T-helper 1 cell (primary cell): ENCODE measurements at places on chromosomes 16 and 17.

- DNase-seq: no peak
Measured at GRCh38 chr17:77681861-77682260, 276.6 kb upstream of the TNRC6C start.

DNA sequence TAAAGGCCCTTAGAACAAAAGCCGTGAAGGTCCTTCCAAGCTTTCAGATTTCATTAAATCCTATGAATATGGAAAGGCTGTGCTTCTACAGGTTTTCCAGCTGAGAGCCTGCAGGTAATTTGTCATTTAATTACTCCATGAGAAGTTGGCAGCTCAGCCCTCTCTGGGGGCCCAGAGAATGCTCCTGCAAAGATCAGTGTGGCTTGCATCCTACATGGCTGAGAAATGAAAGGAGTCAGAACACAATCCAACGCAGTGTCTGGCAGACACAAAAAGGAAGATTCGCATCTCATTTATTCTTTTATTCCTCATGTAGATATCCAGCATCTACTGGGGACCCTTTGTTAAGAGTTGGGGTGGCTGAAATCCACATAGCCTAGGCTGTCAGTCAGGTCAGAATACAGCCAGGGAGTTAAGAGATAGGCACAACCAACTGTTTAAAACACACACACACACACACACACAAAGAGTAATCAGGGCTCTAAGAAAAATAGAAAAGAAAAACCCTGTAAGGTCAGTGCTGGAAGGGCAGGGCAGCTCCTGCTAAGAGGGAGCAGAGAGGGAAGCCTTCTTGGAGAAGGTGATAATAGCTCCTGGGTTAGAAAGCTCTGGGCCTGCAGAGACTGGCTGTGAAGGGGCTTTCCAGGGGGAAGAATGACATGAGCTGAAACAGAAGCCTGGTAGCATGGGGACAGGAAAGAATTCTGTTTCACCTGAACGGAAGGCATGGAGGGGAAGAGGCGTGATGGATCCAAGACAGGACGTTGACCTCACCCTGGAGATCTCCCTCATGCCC, 46.9 kb upstream of the WSCD1 start:
- no peak for DNase-seq

DNA sequence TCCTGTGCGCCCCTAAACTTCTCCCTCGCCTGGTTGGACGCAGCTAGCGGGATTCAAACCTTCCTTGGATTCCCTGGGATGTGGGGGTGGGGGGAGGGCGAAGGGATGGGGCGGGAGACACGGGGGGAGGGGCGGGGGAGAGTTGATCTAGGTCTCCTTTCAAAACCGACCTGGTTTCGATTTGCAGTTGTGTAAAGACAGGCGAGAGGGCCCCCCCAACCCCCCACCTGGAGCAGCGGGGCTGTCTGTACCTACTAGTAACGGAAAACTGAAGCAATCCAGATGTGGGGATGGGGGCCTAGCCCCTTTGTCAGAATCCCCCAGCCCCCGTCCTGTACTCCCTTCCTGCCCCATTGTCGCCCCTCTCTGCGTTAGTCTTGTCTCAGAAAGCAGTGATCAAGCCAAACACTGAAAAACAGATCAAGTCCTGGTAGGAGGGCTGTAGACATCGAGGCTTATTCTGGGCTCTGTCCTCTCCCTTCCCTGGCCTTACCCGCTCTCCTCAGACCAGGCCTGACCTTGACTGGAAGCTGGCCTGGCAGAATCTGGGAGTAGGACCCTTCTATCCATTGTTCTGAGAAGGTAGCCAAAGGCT, 902 bp downstream of the DLX4 start:
- no peak for DNase-seq

GRCh38 chr17:692116-692515, 22.5 kb downstream of the VPS53 start:
- DNase-seq: no peak

- no peak for DNase-seq
Measured at GRCh38 chr17:57062865-57063264, 22.2 kb upstream of the AKAP1 start.

GRCh38 chr17:146983-147761, 9.8 kb downstream of the SCGB1C2 start:
- no peak for DNase-seq

- DNase-seq: no peak
Measured at GRCh38 chr16:89120281-89120680, 26.6 kb downstream of the ACSF3 start.

GRCh38 chr16:8796469-8797363, 723 bp downstream of the TMEM186 start:
- no peak for DNase-seq

GRCh38 chr17:81906476-81907218, 4.6 kb downstream of the PCYT2 start:
- DNase-seq: no peak

GRCh38 chr16:28891964-28892890, 13.9 kb downstream of the ATP2A1 start:
- no peak for DNase-seq

DNA sequence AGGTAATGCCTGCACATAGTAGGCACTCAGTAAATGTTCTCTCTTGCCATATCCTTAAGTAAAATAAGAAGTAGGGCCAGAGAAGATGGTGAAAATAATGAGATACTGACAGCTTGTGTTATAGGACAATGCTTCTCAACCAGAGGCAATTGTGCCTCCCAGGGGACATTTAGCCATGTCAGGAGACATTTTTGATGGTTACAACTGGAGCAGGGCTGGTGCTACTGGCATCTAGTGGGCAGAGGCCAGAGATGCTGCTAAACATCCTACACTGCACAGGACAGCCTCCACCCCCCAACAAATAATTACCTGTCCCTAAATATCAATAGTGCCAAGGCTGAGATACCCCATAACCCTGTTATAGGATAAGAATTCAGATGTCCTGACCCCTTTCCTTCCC, 1.7 kb downstream of the RAD51D start:
- peak; percentile 10 for DNase-seq

- no peak for DNase-seq
Measured at GRCh38 chr16:28555561-28555960, 1.8 kb downstream of the SGF29 start.

DNA sequence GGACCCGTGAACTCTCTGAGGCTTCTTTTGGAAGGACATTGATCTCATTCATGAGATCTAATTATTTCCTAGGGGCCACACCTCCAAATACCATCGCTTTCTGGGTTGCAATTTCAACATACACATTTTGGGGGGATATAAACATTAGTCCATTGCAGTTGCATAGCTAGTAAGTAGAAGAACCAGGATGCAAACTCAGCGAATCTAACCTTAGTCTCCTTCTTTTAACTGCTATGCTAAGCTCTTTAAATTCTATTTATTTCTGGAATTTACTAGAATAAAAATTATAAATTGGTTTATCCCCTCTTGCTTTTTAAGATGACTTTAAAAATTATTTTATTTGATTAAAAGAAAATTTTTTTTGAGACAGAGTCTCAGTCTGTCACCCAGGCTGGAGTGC, 232.5 kb upstream of the EEF2KMT start:
- DNase-seq: no peak

GRCh38 chr16:72443809-72444208, 271.9 kb upstream of the PMFBP1 start:
- DNase-seq: no peak

DNA sequence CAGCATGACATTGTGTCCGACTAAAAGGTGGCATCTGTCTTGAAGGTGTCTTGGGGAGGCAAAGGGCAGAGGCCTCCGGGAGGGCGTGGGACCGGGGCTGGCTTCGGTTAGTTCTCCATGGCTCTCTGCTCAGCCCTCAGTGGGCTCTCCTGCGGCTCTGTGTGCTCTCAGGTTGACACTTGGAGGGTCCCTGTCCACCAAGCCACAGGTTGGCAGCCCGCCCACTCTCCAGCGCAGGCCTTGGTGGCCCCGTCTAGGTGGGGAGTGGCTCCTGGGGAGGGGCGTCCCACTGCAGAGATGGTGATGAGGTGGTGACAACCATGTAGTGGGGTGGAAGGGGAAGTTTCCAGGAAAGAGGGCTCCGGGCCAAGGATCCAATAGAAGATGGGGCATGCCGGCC, 31.6 kb downstream of the ADGRG5 start:
- no peak for DNase-seq

DNA sequence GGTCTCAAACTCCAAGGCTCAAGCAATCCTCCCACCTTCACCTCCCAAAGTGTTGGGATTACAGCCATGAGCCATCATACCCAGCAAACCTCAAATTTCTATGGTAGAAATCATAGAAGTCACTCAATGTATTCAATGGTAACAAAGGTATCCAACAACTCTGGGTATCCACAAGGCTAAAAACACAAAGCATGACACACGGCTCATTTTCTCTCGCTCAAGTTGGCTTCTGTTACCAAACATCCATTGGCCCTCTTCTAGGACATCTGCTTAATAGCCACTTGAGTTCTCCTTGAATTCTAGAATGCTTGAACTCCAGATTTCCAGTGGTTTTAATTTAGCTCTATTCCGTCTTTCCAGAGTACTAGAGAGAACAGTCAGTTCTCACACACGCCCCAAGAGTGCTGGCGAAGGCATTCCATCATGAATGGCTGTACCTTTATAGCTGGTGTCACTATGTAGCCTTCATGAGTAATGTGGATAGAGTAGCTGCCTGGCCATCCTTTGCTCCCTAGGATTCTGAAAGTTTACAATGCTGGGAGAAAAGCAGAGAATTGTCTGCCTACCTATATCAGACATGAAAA, 42.6 kb downstream of the SPAG9 start:
- DNase-seq: no peak

GRCh38 chr16:4597174-4597573, 17.5 kb downstream of the UBALD1 start:
- no peak for DNase-seq

- DNase-seq: no peak
Measured at GRCh38 chr17:68400404-68400735, 56.9 kb downstream of the WIPI1 start.

- no peak for DNase-seq
Measured at GRCh38 chr16:1458977-1459341, 14.6 kb upstream of the CCDC154 start.

DNA sequence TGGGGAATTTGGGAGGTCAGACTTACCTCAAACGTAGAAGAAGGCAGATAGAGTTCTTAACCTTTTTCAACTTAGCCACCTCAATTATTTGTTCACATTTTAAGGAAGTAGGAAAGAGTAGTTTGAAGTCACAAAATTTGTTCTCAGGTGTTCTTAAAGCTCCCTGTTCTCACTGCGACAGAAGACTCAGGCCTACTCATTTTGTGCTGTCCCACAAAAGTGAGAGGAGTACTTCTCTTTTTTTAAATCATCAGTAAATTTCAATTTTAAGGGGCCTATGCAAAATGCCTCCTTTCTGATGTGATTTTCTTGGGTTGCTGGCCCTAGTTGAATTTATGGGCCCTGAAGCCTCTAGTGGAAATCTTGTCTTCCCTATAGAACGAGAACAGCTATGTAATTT, 133.4 kb downstream of the MAP2K6 start:
- DNase-seq: no peak

- no peak for DNase-seq
Measured at GRCh38 chr17:60253048-60253447, 103.3 kb downstream of the CA4 start.

GRCh38 chr17:57541472-57542394, 203.4 kb downstream of the CCDC182 start:
- DNase-seq: no peak

GRCh38 chr16:70679671-70680494, 6.0 kb downstream of the MTSS2 start:
- DNase-seq: no peak

- no peak for DNase-seq
Measured at GRCh38 chr16:84218176-84218823, 21.5 kb downstream of the KCNG4 start.

- DNase-seq: no peak
Measured at GRCh38 chr17:40032322-40033320, 17.4 kb downstream of the CSF3 start.

- no peak for DNase-seq
Measured at GRCh38 chr17:10756185-10756584, 26.4 kb upstream of the TMEM220 start.

GRCh38 chr17:6675201-6675825, 23.8 kb downstream of the C17orf100 start:
- DNase-seq: no peak

DNA sequence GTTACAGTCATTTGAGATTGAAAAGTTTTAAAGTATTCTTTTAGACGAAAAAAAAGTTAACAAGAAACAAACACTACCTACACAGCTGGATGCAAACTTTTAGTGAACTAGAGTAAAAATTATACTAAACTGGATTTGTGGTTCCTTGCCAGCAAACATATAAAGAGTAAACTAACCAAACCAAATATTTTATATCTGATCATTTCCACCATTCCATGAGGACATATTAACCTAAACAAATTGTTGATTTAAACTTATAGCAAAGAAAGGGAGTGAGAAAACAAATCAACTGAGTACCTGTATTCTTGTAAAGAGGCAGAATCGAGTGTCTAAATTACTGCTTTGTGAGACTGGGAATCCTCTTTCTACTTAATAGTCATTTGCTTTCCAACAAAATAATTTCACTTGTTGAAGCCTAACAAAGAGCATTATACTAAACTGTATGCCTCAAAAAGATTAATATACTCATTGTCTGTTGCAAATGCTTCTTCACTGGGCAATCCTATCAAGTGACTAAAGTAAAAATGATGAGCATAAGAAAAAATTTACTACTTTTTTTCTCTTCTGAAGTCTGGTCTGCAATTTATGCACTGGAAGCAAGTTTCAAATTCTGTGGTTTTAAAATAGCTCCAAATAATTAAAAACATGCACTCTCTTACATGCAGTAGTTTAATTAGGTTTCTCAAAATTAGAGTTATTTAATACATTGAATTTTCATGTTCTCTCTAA, 37.5 kb downstream of the AKAP10 start:
- DNase-seq: no peak

DNA sequence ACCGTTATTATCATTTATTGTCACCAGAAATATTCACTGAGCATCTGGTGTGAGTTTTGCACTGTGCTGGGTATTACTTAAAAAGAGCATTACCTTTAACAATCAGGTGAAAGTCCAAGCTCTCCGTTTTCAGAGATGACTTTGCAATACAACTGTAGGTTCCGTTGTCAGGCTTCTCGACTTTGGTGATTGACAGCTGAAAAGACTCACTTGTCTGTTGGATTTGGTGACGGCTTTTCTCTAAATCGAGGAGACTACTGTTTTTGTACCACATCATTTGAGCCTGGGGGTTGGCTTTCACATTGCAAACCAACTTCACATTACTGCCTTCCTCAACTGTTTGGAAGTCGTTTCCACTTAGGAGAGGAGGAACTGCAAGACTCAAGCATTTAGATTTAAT, 9.1 kb downstream of the TMIGD1 start:
- no peak for DNase-seq

DNA sequence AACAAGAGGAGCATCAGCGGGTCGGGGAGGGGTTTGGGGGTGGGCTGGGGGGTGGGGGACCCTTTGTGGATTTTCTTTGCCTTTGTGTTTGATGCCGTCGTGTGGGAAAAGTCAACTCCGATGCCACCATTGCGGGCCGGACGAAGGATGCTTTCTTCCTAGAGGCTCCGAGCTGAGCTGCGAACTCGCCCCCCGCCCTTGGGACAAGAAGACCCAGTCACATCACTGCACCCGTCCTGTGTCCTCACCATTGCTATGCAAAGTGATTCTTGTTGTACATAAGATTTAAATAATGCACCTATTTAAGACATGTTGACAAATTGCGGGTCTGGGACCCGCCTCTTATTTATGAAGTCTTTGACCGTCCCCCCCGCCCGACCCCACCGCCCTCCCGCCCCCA, 69.0 kb upstream of the PLCG2 start:
- DNase-seq: no peak

- DNase-seq: no peak
Measured at GRCh38 chr16:86531191-86531545, 20.8 kb downstream of the FOXF1 start.
